CD4-positive, alpha-beta T cell treated with Interleukin-4 for 4 hours (primary cell): ENCODE measurements at places on chromosomes 1 and 21.

- DNase-seq = no peak
Observed at GRCh38 chr1:223269006-223269405, 95.0 kb downstream of the SUSD4 start.

GRCh38 chr1:101309334-101310311, 72.8 kb downstream of the S1PR1 start:
- peak; percentile 91 for DNase-seq

- DNase-seq = no peak
Observed at GRCh38 chr1:22812092-22812880, 101.6 kb downstream of the EPHB2 start.

- DNase-seq = no peak
Observed at GRCh38 chr1:9613625-9614299, 25.1 kb downstream of the TMEM201 start.

- DNase-seq = peak; percentile 96
Observed at GRCh38 chr1:39691383-39692151, at the start of gene HPCAL4. TSS of gene HPCAL4 (minus strand) at chr1:39691433. CDS start at chr1:39684603, 6,830 bp downstream.

- no peak for DNase-seq
Observed at GRCh38 chr1:119254067-119254720, 113.7 kb upstream of the WARS2 start.

GRCh38 chr21:41632748-41633475, 125.0 kb upstream of the TMPRSS2 start:
- DNase-seq = no peak

GRCh38 chr1:244680667-244681066, 27.7 kb downstream of the DESI2 start:
- no peak for DNase-seq

DNA sequence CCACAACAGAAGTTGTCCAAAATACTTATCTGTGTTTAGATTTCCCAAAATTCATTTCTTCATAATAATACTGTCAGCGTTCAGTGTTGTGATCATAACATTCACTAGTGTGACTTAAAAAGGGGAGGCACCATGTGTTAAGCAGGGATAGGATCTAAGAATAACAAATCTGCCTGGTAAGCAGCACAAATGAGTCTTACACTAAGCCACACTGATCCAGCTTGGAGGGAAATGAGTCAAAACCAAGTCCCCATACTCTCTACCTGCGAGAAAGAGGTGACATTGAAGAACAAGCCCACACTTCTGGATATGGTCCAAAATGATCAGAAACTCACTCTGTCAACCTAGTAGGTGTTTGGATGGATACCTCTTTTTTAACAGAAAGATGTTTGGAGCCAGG, 145.5 kb downstream of the CRB1 start:
- no peak for DNase-seq
